ENCODE measurements at places on chromosomes 7 and 10.
A peak's percentile ranks its signal among the peaks of the same experiment; 100 is the strongest.

GRCh38 chr7:16638282-16639280 lies 7.0 kb downstream of the ANKMY2 start:
- no peak for DNase-seq

DNA sequence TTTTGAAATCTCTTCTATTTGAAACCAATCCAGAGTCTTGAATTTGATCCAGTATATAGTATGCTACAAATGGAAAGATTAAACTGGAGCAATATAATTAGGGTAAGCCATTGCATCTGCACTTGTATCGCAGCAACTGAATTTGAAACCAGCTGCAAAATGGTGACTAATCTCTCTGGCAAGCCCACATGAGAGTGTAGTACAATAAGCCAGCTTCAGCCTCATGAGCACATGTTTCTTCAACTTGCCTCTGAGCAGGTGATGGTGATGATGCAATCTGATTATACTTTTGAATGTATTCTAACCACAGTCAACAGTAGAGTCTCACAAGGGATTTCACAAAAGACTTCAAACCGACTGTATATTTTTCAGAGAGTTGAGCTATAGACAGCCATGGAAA lies 829 bp upstream of the RPA3 start:
- no peak for DNase-seq

DNA sequence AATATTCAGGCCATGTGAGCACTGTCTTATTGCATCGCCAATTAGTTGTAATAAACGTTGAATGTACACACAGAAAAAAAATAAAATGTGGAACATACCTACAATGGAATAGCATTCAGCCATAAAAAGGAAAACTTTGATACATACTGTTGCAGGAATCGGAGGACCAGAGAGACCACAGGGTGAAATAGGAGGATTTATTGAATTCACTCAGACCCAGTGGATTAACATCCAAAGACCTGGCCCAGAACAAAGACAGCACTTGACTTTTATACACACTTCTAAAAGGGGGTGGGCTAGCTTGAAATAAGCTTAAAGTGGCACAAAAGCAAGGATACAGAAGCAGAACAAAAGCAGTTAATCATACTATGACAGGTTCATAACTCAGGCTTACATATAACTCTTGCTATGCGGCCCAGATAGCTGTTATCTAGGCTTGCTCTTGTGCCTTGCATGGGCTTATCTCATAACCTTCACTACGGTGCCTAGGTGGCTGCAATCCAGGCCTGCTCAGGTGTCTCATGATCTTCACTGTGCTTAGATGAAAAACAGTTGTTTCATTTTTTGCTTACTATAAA lies 292.2 kb upstream of the TAC1 start:
- DNase-seq = no peak

DNA sequence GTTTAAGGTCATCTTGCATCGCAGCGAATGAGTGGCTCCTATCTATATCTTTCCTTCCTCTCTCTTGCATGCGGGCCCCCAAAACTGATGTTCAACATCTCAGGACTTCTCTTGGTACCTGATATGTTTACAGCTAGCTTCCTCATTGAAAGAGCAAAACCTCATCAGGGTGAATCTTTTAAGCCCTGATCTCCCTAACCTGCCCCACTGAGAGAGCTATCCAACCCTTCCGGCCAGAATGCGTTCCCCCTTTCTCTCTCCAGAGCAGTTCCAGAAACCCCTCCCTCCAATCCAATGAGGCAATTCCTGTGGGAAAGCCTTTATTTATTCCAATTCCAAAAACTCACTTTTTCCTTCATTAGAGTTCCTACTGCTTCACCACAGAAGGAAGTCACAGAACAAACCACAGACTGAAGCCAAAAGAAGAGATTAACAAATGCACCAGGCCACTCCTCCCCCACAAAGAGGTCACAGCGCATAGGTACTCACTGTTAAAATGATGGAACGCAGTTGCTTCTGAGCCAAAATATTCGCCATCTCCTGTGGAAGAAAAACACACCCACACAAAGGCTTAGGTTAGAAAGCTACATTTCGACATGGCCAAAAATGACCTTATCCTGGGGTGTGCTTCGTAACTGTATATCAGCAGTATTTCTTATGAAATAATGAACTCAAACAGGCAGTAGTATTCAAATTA lies 232.4 kb downstream of the ELMO1 start:
- no peak for DNase-seq

DNA sequence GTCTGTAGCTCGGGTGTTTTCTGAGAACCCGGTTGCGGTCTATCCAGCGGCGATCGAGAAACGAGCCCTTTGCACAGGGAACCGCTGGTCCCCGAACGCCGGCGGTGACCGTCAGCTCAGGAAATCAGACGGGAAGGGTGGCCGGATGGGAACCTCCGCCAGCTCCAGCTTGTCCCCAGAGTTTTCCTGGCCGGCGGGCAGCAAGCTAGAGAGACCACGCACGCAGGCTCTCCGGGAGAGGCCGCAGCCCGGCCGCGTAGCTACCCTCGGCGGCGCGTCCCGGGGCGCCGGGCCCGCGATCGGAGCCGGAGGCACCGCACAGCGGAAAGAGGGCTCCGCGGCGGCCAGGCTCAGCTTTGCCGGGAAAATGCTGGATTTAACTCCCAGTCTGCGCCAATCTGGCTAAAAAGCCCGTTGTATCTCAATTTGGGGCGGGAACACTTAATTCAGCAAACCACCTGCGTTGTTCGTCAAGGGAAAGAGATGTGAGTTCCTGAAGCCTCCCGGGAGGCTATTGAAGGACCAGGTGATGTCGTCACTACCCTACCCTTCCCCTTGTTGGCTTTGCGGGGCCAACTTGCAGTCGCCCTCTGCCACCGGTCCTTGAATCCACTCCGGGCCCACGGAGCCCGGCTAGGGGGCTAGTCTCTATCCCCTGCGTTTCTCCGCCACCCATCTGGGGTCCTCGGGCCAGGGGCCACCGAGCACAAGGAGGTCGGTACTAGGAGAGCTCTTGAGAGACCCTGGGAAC lies 859 bp upstream of the CH25H start:
- DNase-seq = no peak

GRCh38 chr10:65769828-65770227 lies 1156.0 kb upstream of the LRRTM3 start:
- no peak for DNase-seq

- DNase-seq = no peak
Observed at GRCh38 chr10:75020168-75020567, 91.3 kb upstream of the SAMD8 start.

GRCh38 chr7:135692055-135692454 lies 29.7 kb downstream of the STMP1 start:
- no peak for DNase-seq

- DNase-seq = peak; percentile 96
Observed at GRCh38 chr7:133081599-133082389, at the start of gene CHCHD3. CHCHD3 (minus strand) TSS chr7:133082090; CDS start chr7:133081937, 153 bp downstream.

- DNase-seq = no peak
Observed at GRCh38 chr7:2266911-2267310, 24.9 kb downstream of the NUDT1 start.

- DNase-seq = no peak
Observed at GRCh38 chr10:51683031-51683691, 16.2 kb downstream of the CSTF2T start.

- DNase-seq = no peak
Observed at GRCh38 chr10:12051241-12051640, 8.6 kb upstream of the UPF2 start.

DNA sequence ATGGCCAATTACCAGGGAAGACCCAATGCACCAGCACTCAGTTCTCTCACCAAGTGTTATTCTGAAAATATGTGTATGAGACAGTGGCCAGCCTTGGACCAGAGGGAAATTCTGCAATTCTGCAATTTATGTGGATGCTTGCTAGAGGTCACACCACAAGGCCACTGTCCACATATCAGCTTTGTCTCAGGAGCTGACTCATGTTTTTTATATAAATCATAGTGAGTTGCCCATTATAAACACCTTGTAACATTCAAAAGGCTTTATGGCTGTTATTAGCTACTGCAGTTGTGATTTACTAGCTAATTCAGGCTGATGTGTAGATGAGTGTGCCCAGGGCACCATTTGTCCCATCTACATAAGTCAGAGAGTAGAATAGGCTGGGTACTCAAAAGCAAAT lies 649.0 kb downstream of the LRMDA start:
- no peak for DNase-seq
